ENCODE measurements at places on chromosomes 5 and 9.
A peak's percentile ranks its signal among the peaks of the same experiment; 100 is the strongest.

GRCh38 chr5:98163796-98164493 is 609.5 kb upstream of the RGMB start:
- no peak for DNase-seq

- DNase-seq: no peak
Observed at GRCh38 chr5:95398989-95399388, 7.8 kb downstream of the FAM81B start.

GRCh38 chr5:26329562-26330189 is 708.7 kb downstream of the CDH9 start:
- DNase-seq: peak; percentile 28

DNA sequence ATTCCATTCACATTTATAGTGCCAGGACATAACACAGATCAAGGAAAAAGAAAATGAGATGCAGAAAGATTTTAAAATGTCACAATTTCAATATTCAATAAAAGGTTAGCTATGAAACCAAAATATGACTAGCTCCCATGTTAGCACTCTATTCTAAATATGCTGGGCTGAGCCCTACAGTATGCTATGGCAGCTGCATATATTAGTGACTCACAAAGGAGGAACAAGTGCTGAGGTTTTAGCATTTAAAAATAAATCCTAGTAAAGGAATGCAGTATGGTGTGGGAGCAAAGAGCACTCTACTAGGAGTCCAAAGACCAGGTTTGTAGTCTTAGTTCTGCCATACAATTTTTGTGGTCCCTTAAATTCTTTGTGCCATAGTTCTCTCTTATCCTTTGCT is 118.4 kb downstream of the OXCT1 start:
- DNase-seq: no peak

DNA sequence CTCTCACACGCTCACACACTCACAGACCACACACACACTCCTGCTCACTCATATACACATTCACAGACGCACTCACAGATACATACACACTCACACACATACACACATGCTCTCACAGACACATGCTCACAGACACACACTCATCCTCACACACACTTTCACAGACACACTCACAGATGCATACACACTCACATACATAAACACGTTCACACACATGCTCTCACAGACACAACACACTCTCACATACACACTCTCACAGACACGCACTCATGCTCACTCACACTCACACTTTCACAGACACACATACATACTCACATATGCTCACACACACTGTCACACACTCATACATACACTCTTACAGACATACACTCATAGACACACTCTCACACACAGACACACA is 82.2 kb downstream of the IRX2 start:
- DNase-seq: no peak

DNA sequence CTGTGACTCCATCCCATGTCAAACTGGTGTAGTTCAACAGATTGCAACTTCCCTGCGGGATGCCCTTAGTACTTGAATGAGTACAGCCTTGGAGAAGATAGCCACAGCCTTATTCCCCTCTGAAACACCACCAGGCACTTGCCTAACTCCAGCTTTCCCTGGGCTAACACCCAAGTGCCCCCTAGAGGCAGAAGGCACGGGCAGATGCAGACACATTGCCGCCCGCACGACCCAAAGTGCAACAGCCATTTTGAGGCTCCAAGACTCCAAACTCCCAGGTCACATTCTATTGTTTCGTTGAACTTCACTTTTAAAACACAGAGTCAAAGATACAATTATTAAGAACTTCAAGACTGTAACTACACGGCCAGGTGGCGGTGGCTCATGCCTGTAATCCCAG is 163.6 kb upstream of the CDH6 start:
- DNase-seq: no peak

Measured in astrocyte of the spinal cord (primary cell).